Activated CD4-positive, alpha-beta T cell treated with anti-CD3 and anti-CD28 coated beads, Interleukin-2, amount 50 U/mL, for 24 hours (primary cell): ENCODE measurements at places on chromosomes 12 and 14.

- DNase-seq, result no peak
Observed at GRCh38 chr12:103382736-103383346, 112.9 kb downstream of the C12orf42 start.

GRCh38 chr12:43832463-43833168 lies 3.3 kb upstream of the TMEM117 start:
- DNase-seq, result no peak

GRCh38 chr12:32062881-32063280 lies 43.8 kb upstream of the BICD1 start:
- no peak for DNase-seq

- no peak for DNase-seq
Observed at GRCh38 chr12:34033628-34034296, 11.5 kb downstream of the ALG10 start.

DNA sequence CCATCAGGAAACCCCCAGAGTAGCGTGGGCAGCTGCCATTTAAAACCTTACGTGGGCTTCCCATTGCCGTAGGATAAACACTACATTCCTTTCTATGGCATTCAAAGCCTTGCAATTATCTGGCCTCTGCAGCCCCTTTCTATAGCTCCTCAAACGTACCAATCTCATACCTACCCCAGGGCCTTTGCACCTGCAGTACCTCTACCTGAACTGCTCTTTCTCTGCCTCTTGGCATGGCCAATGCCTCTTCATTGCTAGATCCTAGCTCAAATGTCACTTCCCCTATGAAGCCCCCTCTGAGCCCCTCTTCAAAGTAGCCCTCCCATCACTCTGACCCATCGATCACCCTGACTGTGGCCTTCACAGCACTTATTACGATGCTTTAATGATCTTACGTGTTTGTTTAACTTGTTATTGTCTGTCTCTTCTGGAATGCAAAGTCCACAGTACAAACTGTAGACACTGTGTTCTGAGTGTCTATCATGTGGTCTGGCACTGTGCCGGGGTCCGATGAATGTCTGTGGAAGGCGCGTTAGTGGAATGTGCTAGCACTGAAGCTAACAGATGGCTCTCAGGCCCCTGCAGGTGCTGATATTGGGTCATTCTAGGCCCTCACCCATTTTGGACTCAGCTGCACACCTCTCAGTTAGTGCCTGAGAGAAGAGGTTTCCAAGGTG lies 157.3 kb upstream of the NOS1 start:
- DNase-seq, result no peak
